ENCODE measurements at places on chromosomes 2 and 18. TPM values are rescaled to one million over a fixed set of nuclear protein-coding genes. Genes with fewer than 3 reads are reported as not detected.

- H3K4me1 ChIP-seq = no peaks in the 10 kb centered on the region
- no peaks in the 10 kb centered on the region for H3K36me3 ChIP-seq
- DNase-seq = no peak
Measured at GRCh38 chr2:57527685-57528084, 518.9 kb upstream of the VRK2 start.

DNA sequence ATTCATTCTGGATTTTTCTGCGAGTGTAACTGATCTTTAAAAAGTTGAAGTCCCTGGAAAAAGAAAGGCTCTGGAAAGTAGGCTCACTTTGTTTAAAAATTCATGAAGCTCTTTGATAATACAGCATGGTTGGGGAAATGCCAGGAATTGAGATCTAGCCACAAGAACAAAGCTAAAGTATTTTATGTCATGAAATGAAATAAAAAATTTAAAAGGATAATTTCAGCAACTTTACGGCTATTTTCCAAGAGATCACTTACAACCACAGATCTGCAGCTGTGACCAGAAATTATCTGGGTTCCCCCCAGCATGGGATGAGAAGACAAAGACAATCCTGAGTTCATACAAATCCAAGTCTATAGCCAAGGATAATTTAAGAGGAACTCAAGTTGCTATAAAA lies 25.3 kb upstream of the RFX8 start:
- H3K27me3 ChIP-seq = no peaks in the 10 kb centered on the region
- peaks cover 8% of the 10 kb centered on the region for H3K4me1 ChIP-seq
- no peaks in the 10 kb centered on the region for H3K36me3 ChIP-seq

Gene SULT1C2
- not detected for total RNA-seq

Gene ZBTB7C
- 0.13 TPM for total RNA-seq

GRCh38 chr2:149715005-149715592 lies 127.5 kb upstream of the MMADHC start:
- H3K4me3 ChIP-seq = no peak overlapping the region
- H3K27me3 ChIP-seq = no peaks in the 10 kb centered on the region
- no peaks in the 10 kb centered on the region for H3K4me1 ChIP-seq
- no peaks in the 10 kb centered on the region for H3K36me3 ChIP-seq
- DNase-seq = no peak

DNA sequence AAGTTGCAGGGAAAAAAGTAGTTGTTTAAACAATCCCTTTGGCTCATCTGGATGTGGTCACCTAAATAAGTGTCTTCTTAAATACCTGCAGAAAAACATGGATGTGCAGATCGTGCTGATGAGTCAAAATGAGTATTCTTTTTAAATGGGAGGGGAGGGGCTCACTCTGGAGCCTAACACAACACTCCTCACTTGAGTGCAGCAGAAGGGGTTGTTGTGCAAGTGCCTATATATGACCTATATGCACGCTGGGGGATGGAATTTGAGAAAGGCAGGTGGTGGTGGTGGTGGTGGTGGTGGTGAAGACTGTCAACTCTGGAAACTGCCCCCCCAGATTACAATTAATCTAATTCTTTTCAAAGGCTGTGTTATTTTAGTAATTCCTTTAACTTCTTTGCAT lies 77.9 kb upstream of the FAM124B start:
- H3K4me1 ChIP-seq = no peaks in the 10 kb centered on the region
- H3K27me3 ChIP-seq = no peaks in the 10 kb centered on the region
- peaks cover 26% of the 10 kb centered on the region for H3K36me3 ChIP-seq
- H3K4me3 ChIP-seq = no peak overlapping the region

Gene SFT2D3
- total RNA-seq = 4.6 TPM

GRCh38 chr18:29823671-29824070 lies 1218.9 kb downstream of the DSC3 start:
- H3K27ac ChIP-seq = no peak overlapping the region
- no peaks in the 10 kb centered on the region for H3K27me3 ChIP-seq
- H3K4me3 ChIP-seq = no peak overlapping the region
- DNase-seq = no peak

- no peak overlapping the region for H3K27ac ChIP-seq
- no peaks in the 10 kb centered on the region for H3K36me3 ChIP-seq
- no peaks in the 10 kb centered on the region for H3K4me1 ChIP-seq
- H3K27me3 ChIP-seq = no peaks in the 10 kb centered on the region
- DNase-seq = no peak
- H3K4me3 ChIP-seq = no peak overlapping the region
Measured at GRCh38 chr2:122864728-122865127, 1109.3 kb downstream of the TSN start.

GRCh38 chr18:75545189-75545588 lies 117.7 kb upstream of the SMIM21 start:
- no peak overlapping the region for H3K27ac ChIP-seq
- no peaks in the 10 kb centered on the region for H3K4me1 ChIP-seq
- no peak for DNase-seq
- no peak overlapping the region for H3K4me3 ChIP-seq
